Fibroblast of the aortic adventitia (primary cell): ENCODE measurements at places on chromosomes 3 and 15. TPM values are rescaled to one million over a fixed set of nuclear protein-coding genes. Genes with fewer than 3 reads are reported as not detected.

Gene RASGRF1
- not detected in 2 replicates for total RNA-seq

Gene MUC4
- not detected in 2 replicates for total RNA-seq

DNA sequence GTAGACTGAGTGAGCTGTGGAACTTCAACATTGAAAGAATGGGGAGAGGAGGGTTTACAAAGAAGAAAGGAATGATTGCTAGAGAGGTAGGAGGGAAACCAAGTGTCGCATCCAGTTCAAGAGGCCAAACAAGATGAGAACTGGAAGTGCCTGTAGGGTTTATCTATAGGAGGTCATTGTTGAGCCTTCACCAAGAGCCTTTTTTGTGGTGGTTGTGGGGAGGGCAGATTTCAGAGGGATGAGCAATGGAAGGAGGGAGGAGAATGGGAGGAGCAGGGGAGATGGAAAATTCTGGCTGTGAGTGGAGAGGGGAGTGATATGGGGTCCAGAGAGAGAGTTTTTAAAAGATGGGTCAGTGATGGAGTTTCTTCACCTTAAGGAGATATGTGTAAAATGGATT is 8.5 kb downstream of the PDIA5 start:
- DNase-seq, result peak; percentile 24

Gene GRM7
- total RNA-seq, result 0.09 TPM in 1 of 2 replicates, not detected in the other

Gene WNT7A
- total RNA-seq, result not detected in 2 replicates

- no peak for DNase-seq
Observed at GRCh38 chr3:121951291-121951919, 57.2 kb downstream of the SLC15A2 start.

DNA sequence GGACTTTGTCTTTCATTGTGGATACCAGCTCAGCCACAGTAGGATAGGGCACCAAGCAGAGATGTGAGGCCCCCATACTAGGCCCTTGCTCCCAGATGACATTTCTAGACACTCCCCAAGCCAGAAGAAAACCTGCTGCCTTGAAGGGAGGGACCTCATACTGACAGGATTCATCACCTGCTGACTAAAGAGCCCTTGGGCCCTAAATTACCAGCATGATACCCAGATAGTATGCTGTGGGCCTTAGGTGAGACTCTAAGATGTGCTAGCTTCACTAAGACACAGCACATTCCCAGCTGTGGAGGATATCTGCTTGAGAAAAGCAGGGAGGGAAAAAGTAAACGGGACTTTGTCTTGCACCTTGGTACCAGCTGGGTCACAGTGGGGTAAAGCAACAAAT is 324.0 kb downstream of the TBL1XR1 start:
- no peak for DNase-seq

Gene SEMA3G
- 0.49 TPM in 1 of 2 replicates, not detected in the other for total RNA-seq

DNA sequence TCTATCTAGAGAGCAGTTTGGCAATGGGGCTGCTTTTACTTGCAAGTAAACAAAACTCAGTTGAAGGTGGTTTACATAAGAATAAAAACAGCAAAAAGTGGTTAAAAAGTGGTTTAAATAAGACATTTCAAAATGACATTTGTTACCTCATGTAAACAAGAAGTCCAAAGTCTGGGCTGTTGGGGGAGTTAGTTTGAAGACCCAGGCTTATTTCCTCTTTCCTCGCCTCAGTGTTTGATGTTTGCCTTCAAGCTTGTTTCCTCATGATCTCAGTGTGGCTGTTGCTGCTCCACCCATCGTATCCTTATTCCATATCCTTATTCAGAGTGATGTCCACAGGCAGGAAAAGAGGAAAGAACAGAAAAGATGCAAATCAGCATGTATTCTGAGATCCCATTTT is 15.2 kb downstream of the CGNL1 start:
- no peak for DNase-seq

Gene VILL
- total RNA-seq, result 2.4 and 7.0 TPM in 2 replicates

Gene LRRC31
- total RNA-seq, result not detected in 2 replicates

DNA sequence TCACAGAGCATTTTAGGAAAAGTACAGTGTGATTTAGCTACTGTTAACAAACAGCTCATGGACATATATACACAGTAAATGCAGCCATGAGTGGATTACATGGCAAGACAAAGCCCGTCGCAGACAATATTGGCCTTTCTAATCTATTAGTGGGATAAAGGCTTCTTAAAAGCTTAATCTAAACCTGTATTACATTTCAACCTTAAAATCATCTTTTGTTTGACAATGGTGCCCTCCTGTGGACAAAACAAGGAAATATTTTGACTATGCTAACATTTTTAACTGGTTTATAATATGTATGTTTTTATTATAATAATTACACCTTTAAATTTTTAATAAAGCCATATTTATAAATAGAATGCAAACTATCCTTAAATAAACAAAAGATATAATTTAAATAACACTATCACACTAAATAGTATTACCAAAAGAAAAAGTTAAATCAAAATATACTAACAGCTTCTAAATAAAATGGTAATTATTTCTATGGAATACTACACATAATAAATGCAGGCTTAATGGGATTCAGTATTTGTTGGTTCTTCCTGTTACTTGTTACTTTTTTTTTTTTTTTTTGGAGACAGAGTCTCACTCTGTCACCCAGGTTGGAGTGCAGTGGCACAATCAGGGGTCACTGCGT is 38.6 kb downstream of the TAFA4 start:
- peak; percentile 68 for DNase-seq

- DNase-seq, result no peak
Observed at GRCh38 chr15:65349338-65349737, 28.5 kb downstream of the IGDCC3 start.
